ENCODE measurements at places on chromosomes 16 and 17.

- DNase-seq, result no peak
These were observed 80.9 kb upstream of the STAC2 start for GRCh38 chr17:39306509-39307212.

GRCh38 chr16:55184052-55184451, 140.0 kb upstream of the IRX6 start:
- DNase-seq, result no peak

DNA sequence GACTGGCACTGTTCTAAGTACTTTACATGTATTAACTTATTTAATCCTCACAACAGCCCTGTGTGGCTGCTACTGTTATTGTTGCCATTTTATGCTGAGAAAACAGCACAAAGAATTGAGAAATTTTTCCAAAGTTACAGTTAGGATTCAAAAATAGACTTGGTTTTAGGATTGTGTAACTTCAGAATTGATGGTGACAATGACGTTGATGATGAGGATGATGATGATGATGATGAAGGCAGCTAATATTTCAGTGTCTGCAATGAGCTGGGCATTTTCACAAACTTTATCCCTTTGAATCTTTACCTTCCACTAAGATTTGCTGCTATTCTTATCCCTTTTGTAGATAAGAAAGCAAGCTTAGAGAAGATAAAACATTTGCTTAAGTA, 22.1 kb downstream of the PRKCB start:
- no peak for DNase-seq

DNA sequence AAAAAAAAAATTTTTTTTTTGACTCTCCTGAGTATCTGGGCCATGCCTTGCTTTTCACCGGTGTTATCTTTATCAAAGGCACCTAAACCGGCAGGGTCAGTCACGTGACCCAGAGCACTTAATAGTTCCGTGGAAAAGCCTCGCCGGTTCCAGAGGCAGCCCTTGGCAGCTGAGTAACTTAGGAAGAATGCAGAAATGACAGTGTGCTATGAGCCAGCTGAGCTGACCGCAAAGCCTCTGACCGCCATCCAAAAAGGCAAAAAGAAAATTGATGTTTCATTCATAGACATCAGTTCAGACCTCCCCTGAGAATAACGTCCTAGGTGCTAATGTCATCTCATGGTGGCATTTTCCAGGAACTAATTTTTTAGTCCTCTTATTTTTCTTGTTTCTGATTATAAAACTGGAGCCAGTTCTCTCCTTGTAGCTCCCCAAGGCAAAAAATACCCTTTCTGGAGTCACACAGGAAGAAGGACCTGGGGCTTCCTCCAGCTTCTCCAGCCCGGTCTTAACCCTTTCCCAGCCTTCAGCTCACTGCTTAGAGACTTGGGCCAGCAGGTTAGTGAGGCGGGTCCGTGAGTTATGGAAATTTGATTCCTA, 122.6 kb downstream of the SOCS1 start:
- DNase-seq, result no peak

DNA sequence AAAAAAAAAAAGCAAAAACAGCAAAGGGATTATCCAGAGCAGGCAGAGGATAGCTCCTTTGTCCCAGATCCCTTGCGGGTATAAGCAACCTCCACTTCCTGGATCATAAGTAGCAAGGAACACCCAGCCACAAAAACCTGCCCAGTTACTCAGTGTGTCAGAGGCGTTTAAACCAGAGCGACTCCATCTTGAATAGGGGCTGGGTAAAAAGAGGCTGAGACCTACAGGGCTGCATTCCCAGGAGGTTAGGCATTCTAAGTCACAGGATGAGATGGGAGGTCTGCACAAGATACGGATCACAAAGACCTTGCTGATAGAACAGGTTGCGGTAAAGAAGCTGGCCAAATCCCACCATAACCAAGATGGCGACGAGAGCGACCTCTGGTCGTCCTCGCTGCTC, 33.4 kb upstream of the HELZ start:
- DNase-seq, result no peak

GRCh38 chr17:34781071-34781470, 180.2 kb downstream of the CCT6B start:
- DNase-seq, result no peak

GRCh38 chr16:89704281-89704680, 2.8 kb upstream of the SPATA2L start:
- DNase-seq, result no peak

GRCh38 chr17:75504347-75505151, 10.8 kb downstream of the CASKIN2 start:
- DNase-seq, result no peak
